ENCODE measurements at places on chromosomes 1 and 21. TPM values are rescaled to one million over a fixed set of nuclear protein-coding genes. Genes with fewer than 3 reads are reported as not detected.

The CLEC20A gene
- total RNA-seq: not detected

The FBXO2 gene
- total RNA-seq: 122 TPM

The OR10J1 gene
- total RNA-seq: not detected

The FCRL5 gene
- not detected for total RNA-seq

The ATP1A4 gene
- total RNA-seq: 0.68 TPM

The SLC30A10 gene
- total RNA-seq: 14.1 TPM

The SLC25A34 gene
- 0.68 TPM for total RNA-seq

The CPLANE2 gene
- total RNA-seq: 6.6 TPM

The LYPLAL1 gene
- total RNA-seq: 28.3 TPM

The LPGAT1 gene
- 92.1 TPM for total RNA-seq

The F3 gene
- 281 TPM for total RNA-seq
